ENCODE measurements at places on chromosomes 16 and 17.
A peak's percentile ranks its signal among the peaks of the same experiment; 100 is the strongest.

DNA sequence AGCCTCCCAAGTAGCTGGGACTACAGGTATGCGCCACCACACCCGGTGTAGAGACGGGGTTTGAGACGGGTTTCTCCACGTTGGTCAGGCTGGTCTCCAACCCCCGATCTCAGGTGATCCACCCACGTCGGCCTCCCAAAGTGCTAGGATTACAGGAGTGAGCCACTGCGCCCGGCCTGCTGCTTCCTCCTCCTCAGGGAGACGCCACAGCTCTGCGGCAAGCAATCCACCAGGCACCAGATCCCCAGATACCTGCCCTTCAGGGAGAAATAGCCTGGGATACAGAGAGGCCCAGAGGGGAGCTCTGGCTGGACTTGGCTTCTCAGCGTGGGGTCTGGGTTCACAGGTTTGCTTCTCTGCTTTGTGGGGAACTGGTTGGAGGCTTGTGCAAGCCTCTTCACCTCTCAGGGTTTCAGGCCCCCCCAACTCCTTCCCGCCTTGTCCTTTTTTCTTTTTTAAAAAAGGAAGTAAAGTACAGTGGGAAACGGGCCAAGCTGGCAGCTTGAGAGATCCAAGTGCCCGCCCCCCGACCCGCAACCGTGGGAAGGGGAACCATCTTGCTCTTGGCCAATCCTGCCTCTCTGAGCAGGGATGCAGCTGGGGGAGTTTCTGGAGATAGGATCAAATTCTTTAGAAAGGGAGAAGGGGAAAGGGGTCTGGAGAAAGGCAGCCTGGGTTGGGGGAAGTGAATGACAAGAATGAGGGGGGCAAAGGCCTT, 2.6 kb upstream of the SPHK1 start:
- no peak for DNase-seq

DNA sequence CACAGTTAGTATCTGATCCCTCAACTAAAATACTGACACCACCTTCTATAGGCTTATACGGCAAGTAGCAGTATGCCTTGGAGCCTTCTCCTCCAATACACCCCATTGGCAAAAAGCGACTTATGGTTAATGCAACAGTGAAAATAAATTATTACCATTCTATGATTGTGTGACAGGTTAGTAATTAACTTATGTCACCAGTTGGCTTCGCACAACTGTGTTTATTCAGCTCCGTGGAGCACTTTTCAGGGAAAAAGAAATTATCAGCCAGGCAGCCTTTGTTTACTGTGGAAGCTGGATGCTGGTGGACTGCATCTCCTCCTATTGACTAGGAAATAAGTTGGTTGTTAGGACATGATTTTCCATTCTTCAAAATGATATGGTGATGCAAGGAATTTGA, 833.8 kb upstream of the RBFOX1 start:
- no peak for DNase-seq

DNA sequence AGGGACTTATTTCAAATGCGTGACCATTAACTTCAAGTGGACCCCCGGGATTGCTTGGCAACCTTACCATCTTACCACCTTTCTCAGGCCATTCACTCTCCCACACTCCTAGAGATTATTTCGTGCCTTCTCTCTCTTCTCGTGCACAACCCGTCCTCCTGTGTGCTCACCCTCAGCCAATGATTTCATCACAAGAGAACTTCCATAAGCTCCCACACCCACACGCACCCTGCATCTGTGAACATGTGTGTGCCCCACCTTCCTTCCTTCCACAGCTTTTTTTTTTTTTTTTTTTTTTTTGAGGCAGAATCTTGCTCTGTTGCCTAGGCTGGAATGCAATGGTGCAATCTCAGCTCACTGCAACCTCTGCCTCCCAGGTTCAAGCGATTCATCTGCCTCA, 27.4 kb upstream of the CDH3 start:
- no peak for DNase-seq

DNA sequence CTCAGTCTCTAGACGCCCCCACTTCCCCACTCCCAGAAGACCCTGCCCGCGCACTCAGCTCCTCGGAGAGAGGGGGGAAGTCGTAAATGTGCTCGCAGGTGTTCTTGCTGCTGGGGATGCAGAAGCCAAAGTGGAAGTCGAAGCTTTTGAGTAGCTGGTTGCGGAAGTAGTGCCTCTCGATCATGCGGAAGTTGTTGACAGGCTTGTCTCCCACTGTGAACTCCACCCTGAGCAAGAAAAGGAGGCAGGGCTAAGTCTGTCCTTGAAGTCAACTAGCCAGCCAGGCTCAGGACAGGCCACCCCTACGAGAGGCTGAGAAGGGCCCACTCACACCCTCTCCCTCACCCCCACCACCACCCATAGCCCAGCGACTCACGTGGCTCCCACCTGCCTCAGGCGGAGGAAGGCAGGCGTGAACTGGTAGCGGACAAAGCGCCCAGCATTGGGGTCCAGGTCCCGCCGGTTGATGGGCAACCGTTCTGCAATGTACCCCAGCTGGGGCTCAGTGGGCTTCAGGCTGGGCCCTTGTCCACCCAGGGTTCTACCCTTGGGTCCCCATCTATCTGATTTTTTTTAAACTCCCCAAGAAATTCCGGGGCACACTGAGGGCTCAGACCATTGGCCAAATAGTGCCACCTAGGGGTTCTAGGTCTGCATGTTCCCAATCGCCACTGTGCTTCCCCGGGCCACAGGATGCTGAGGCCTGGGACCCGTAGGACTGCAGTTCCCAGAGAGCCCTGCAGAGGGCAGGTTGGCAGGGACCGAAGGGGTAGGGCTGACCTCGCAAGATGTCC, 4.6 kb downstream of the UNC119 start:
- peak; percentile 83 for DNase-seq

GRCh38 chr17:45155029-45155428, 6.6 kb upstream of the HEXIM2 start:
- no peak for DNase-seq

- no peak for DNase-seq
These were observed 3.3 kb upstream of the RIPOR1 start for GRCh38 chr16:67525176-67525860.

GRCh38 chr17:20105539-20106280, 96.6 kb downstream of the SPECC1 start:
- DNase-seq, result no peak

DNA sequence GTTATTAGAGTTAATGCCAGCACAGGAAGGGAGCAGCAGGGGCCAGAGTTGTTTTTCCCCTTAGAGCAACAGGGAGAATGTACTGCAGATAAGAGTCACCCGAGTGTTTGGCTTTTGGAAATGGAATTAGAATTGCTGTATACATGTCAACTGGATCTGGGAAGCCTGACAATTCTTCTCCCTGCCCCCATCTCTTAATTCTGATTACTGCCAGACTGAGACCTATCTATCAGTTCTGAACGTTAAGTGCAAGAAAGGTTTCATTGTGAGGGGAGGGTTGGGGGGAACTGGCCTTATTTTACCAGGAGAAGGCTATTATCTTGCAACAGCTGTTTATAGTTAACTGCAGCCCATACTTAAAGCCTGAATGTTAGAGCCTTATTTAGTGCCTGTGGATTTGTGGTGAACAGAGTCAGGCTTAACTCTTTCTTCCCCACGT, 424.5 kb upstream of the CDH11 start:
- DNase-seq, result no peak

GRCh38 chr16:88437367-88437964, 15.6 kb upstream of the ZFPM1 start:
- no peak for DNase-seq

- DNase-seq, result no peak
These were observed 225.3 kb downstream of the SNX29 start for GRCh38 chr16:12201866-12202265.

GRCh38 chr17:67390646-67391361, 13.7 kb downstream of the PITPNC1 start:
- DNase-seq, result peak; percentile 93

- no peak for DNase-seq
These were observed 177.6 kb downstream of the AIPL1 start for GRCh38 chr17:6257336-6257735.

DNA sequence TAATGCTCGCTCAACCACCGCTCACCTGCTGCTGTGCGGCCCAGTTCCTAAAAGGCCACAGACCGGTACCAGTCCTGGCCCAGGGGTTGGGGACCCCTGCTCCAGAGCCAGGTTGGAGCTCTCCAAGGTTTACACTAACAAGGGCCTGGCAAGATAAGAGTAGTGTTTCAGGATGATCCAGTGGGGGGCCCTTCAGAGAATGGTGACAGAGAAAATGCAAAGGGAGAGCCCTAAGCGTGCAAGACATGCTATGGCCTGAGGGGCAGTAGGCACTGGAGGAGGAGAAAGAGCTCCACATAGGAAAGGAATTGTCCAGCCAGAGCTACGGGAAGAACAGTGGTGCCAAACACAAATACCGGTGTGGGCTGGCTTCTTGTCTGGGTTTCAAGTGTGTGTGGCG, 233.4 kb downstream of the STX8 start:
- DNase-seq, result no peak

GRCh38 chr16:14354561-14355351, 275.3 kb downstream of the PARN start:
- no peak for DNase-seq

DNA sequence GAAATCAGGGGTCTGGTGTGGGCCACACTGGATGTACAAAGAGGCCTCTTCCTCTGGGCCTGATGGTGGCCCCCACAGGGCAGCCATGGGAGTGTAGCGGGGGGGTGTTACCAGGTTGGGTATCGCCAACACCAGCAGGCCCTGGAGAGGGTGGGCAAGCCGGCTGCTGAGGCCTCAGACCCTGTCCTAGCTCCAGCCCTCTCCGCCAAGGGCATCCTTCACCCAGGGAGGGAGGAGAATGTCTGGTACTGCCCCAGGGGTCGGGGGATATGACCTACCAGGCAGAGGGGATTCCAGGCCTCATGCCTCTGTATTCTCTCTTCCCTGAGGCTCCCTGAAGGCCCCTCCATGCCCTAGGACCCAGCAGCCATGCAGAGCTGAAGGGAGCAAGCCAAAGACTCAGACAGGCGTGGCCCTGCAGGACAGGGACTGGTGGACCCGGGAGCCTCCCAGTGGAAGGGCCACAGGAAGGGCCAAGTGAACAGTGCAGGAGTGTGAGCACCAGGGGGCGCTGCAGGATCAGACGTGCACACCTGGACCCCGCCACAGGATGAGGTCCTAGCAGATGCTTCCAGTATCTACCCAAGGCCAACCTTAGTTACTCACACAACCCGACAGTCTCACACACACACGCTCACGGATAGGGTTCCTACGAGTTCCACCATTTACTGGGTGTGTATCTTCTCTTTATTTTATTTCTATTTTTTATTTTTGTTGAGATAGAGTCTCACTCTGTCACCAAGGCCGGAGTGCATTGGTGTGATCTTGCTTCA, 10.9 kb upstream of the CES4A start:
- DNase-seq, result peak; percentile 91

- no peak for DNase-seq
These were observed 65.9 kb downstream of the PCTP start for GRCh38 chr17:55816532-55817396.

- DNase-seq, result no peak
These were observed 16.7 kb downstream of the CCDC40 start for GRCh38 chr17:80053102-80053501.

DNA sequence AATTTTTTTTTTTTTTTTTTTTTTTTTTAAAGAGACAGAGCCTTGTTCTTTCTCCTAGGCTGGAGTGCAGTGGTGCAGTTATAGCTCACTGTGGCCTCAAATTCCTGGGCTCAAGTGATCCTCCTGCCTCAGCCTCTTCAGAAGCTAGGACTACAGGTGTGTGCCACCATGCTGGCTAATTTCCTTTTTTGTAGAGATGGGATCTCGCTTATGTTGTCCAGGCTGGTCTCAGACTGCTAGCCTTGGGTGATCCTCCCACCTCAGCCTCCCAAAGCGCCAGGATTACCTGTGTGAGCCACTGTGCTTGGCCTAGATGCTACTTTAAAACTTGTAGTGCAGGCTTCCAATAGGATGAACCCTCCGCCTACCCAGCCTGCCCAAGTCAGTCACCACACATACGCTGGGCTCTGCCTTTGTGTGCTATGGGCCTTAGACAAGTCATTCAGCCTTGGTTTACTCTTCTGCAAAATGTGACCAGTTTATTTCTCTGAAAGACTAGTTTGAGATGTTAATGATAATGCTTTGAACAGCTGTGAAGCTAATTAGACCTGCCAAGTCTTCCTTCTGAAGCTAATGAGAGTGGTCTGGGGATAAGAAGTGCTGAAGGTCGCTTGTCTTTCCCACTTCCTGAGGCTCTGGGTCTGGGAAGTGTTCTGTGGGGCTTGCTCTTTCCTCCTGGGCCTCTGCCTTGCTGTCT, 5.2 kb downstream of the GPT2 start:
- DNase-seq, result no peak

DNA sequence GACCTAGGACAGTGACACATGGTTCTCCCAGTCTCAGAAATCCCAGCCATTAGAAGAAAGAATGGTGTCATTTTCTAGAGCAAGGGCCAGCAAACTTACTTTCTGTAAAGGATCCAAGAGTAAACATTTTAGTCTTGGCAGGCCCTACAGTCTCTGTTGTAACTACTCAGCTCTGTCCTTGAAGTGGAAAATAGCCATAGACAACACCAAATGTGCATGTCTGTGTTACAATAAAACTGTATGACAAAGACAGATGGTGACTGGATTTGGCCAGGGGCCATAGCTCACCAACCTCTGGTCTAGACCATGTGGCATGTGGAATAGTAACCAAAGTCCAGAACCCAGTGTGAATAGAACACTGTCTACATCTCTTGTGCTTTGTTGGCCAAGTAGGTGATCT, 286.5 kb downstream of the HS3ST4 start:
- DNase-seq, result no peak

GRCh38 chr16:4660454-4661007, 32.8 kb upstream of the NUDT16L1 start:
- no peak for DNase-seq

GRCh38 chr17:83008186-83008510, 71.3 kb upstream of the METRNL start:
- no peak for DNase-seq

DNA sequence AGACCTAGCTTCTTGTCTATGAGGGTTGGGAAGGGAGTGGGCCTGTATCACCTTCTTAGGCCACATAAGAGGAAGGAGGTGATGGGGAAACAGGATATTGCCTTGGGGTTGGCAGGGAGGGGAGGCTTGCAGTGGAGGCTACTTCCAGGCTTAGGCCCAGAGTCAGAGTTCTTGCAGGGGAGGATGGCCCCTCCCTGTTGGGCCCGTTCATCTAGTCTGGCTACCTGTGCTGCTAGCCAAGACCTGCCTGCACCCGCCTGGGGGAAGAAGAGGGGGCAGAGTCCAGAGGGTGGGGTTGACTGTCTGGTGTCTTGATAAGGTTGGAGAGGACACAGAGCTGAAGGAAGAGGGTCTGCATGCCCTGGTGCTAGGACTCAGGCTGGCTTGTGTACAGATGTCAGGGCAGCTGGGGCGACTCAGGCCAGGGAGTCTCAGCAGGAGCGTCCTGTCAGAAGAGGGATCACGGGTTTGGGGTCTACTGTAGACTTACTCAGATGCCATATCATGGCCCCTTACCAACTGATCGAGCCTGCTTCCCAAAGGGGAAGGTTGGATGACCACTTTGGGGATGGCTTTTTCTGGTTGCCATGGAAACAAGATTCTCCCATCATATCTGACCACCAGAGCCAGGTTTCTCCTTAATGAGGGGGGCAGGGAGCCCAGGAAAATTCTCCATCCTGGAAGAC, 5.3 kb downstream of the KDM6B start:
- peak; percentile 29 for DNase-seq

GRCh38 chr17:70446446-70446845, 277.1 kb downstream of the KCNJ2 start:
- no peak for DNase-seq

- no peak for DNase-seq
These were observed 68.3 kb upstream of the ALOX12 start for GRCh38 chr17:6927290-6928126.

Data from right lobe of liver (tissue), 6 donors.